BE2C (cell line): ENCODE measurements at places on chromosomes 1 and 21.

GRCh38 chr1:225425201-225425786 is 2.5 kb downstream of the LBR start:
- DNase-seq: no peak

- DNase-seq: no peak
These were observed 1.1 kb downstream of the NENF start for GRCh38 chr1:212433577-212434462.

DNA sequence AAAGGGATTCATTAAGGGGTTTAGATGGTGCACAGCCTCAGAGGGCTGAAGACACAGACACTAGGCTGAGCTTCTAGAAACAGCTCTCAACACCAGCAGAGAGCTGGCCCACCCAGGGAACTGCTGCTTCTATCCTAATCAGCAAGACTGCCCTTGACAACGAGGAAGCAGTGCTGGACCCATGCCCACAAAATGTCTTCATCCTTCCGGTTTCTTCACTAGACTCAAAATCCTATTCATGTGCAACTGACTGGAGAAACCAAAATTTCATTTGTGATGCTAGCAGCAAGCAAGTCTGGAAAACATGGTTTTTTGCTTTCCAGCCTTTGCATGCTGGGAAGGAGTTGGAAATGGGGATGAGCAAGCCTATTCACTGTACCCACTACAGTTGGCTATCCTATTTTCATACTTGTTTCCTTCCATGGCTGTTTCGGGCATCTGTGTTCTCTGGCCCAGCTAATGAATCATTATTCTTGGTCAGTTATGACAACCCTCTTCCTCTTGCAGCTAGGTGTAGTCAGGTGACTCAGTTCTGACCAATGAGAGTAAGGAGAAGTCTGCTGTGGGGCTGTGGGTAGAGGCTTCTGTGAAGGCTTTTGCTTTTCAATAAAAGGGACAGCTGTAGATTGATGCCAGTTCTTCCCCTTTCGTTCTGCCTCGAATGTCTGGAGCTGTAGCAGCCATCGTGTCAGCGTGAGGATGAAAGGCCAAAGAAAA is 14.6 kb upstream of the TMEM61 start:
- DNase-seq: no peak

DNA sequence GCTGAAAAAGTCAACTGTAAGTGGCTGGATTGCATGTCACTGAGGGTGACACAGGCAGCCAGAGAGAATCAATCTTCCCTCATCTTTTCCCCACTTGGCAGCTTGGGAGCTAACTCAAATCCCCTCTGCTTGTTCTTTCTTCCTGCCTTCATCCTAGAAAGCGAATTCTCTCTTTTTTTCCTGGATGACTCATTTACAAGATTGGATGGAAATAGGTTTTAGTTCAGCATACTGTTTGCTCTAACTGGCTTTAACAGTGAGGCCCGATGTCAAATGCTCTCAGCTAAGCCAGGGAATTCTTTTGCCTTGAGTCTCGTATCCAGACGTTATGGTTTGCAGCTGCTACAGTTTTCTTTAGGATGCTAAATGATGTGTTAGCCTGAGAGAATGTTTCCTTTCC is 72.7 kb downstream of the HUNK start:
- no peak for DNase-seq
